Progenitor cell of endocrine pancreas (in vitro differentiated cells): ENCODE measurements at places on chromosomes 4 and X. TPM values are rescaled to one million over a fixed set of nuclear protein-coding genes. Genes with fewer than 3 reads are reported as not detected.

ADH4 gene
- total RNA-seq: not detected in 2 replicates

- DNase-seq: no peak
These were observed 201.9 kb upstream of the BCOR start for GRCh38 chrX:40299641-40300046.

VCX gene
- not detected in 2 replicates for total RNA-seq

IL2 gene
- total RNA-seq: not detected in 2 replicates

DNA sequence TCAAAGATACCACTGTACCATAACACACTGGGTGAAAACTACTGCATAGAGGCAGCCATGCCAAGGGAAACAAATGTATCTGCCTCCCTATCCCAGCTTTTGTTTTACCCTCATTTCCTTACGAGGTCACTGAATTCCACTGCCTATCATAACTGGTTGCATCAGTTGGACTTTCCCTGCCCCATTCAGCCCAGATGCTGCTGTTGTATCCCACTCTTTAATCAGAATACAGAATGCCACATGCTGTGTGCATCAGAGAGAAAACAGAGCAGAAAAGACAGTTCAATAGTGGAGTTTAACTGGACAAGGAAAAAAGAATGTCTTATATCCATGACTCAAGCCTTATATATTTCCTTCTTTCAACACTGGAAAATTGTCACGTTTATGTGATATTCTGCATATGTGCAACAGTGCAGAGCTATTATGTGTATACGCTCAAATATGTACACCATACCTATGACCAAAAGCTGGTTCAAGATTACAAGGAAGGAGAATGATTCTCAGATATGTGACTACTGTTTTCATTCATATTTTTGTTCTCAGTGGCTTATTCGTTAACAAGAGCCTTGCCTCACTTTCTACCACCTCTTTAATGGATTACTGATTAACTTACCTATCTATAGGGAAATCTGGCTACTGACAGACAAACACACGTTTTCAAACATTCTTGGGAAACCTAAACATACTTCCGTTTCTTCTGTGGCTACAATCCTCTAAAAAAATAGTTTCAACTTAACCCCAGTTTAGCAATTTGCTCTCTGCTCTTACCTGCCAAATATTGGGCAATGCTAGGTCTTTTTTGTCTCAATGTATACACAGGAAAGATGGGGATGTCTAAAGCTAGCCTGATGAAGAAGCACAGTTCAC, 378.9 kb downstream of the SMARCA1 start:
- no peak for DNase-seq
